ENCODE measurements at places on chromosomes 5 and 9.

DNA sequence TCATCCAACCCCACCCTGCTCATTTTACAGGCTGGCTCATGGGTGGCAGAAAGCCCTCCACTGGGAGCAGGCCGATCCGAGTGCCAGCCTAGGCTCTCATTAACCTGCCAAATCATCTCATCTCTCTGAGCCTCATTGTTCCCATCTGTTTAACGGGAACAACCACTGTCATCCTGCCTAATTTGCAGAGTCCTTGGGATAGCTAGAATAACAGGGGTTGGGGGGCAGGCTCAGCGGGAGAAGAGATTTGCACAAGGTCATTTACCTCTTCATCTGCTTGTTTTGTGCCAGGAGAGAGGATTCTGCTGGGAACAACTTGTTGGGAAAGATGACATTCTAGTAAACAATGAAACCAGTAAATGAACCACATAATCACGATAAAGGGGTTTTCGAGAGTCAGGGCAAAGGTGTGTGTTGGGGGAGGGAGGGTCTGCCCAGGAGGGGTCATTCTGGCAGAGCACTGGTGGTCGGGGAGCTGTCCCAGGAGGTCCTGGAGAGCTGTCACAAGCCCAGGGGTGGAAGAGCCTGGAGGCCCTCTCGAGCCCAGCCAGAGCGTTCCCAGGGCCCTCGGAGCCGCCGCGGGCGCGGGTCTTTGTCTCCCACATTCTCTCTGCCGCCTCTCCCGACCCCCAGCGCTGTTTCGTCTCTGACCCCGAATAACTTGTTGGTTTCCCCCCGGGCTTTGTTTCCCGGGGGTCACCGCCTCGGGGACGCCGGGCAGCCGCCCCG lies 22.8 kb upstream of the NDST1 start:
- no peak for DNase-seq

DNA sequence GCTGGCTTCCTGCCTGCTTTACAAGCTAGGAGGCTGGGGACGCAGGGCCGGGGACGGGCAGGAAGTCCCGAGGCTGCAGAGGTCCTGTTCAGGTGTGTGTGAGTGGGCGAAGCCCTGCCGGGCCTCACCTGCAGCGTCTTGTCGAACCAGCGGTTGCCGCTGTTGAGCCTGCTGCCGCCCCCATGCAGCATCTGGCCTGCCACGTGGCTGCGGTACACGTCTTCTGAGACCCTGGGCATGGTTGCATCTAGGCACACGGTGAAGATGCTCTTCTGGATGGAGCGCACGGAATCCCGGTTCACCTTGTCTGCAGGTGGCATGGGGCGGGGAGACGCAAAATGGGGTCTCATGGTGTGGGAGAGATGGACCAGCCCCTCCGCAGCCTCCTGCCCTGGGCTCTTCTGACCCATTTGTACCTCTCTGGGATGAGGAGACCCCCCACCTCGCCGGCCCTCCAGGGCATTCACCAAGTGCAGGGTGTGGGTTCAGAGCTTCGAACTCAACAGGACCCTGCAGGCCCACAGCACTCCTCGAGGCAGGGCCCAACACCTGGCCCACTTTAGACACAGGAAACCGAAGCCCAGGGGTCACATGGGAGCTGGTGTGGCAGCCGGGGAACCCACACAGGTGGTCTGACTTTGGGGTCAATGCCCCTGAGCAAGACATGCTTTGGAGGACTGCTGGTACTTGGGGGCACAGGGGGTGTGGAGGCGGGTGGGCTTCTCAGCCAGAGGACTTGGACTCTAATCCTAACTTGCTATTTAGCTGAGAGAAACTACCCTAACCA lies 10.0 kb downstream of the CRAT start:
- no peak for DNase-seq

GRCh38 chr5:179954434-179954833 lies 46.7 kb upstream of the TBC1D9B start:
- DNase-seq = no peak

- DNase-seq = peak; percentile 81
These were observed 36.8 kb upstream of the SSBP2 start for GRCh38 chr5:81787474-81788242.

DNA sequence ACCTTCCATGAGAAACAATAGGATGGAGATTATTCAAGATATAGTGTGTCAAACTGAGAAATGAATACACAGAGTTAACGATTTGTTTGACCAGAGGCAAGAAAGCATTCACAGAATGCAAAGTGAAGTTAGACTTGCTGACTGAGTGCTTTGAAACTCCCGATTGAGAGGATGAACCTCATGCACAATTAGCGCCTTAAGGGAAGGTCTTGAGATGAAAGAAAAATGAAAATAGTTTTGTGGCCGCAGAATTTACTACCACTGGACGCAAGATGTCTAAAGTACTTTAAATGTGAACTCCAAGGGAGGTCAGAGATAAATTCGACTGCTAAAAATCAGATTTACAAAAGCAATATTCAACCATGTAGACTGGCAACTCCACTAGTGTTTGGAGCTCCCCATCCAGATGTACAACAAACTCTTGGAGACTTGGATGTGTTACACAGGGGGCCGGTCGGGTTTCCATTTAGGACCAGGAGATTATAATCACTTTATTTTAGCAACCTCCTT lies 707 bp upstream of the RIMOC1 start:
- no peak for DNase-seq
